ENCODE measurements at places on chromosomes 16 and 17.

DNA sequence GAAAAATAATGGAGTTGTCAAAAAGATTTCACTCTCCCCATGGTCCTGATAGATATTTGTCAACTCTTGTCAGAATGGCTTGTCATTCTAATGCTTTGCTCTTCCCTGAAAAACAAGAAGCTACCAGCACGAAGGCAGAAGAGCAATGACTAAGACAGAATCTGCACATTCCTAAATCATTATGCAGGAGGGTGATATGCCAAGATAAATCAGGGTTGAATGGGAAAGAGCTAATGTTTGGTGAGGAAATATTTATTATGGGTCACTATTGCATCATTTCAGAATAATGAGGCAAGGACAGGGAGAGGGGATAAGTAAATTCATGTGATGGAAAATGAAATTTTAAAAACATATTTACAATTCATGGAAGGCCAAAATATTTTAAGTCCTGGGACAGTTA lies 297.5 kb upstream of the XYLT1 start:
- DNase-seq, result no peak

DNA sequence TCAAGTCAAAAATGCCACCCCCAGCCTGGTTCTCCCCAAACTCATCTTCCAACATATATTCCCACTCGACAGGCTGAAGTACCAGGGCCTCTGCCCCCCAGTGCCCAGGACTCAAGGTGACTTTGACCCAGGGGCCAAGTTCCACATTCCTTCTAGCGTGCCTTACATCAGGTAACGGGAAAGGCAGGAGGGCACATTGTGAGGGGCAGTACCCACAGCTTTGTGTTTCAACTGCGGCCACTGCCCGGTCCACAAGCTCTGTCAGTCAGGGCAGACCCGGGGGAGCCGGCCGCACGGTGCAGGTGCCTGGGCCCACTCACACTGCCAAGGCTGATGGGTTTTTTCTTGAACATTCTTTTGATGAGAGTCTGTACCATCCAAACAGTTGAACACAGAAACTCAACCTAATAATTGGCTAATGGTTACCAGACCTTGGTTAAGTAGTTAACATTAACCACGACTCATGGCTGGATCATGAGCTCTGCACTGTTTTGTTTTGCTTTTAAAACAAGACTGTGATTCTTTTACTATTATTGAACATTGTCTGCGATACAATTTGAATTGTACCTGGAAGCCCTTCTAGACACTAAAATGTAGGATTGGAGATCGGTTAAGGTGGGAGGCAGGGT lies 17.6 kb downstream of the ACE start:
- no peak for DNase-seq

- DNase-seq, result no peak
Measured at GRCh38 chr17:48144231-48144630, 36.7 kb downstream of the SNX11 start.

DNA sequence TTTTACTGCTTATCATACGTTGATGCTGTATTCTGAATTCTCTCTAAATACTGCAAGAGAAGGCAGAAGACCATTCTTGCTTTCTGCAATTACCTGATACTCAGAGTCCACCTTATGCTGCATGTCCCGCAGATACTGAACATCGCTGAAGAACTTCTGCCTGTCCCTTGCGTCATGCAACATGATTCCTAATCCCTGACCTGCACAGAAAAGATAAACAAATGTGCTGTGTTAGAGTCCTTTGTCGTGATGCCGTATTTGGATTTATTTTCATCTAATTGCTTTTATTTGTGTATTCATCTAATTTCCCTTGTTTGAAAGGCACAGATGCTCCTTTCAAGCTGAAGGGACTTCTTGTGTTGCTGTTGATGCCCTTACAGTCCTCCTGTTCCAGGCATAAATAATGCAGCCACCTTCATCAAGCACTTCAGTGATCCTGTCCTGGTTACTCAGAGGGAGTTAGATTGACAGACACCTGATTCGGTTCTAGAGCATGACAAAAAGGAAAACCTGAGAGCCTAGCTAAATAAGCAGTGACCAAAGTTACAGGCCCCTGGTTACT lies 6.5 kb downstream of the MARCHF10 start:
- no peak for DNase-seq

- DNase-seq, result no peak
Measured at GRCh38 chr17:14904386-14904785, 360.7 kb downstream of the PMP22 start.

DNA sequence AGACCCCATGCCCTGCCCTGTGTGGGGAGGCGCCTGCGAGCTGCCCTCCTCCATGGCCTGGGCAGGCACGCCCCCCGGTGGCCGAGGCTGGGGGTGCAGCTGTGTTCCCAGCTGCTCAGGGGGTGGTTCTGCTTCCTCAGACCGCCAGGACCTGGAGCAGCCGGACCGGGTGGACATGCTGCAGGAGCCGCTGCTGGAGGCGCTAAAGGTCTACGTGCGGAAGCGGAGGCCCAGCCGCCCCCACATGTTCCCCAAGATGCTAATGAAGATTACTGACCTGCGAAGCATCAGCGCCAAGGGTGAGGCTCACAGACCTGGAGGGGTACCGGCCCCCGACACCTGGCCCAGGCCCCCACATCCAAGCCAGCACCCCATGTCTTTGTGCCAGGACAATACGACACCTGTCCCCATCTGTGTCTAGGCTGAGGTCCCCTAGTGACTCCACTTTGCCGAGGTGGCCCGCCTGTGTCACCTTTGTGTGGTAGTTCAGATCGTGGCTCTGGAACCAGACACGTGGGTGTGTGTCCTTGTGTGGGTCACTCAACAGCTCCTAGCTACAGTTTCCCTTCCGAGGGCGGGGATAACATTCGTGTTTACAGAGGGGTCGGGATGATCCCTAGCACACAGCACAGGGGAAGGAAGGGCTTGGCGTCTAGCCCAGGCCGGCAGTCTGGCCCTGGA lies 9.3 kb downstream of the GJD3 start:
- peak; percentile 74 for DNase-seq

All from activated CD4-positive, alpha-beta T cell treated with anti-CD3 and anti-CD28 coated beads, Interleukin-2, amount 50 U/mL, for 4 hours (primary cell).